ENCODE measurements at places on chromosomes 2 and 18. TPM values are rescaled to one million over a fixed set of nuclear protein-coding genes. Genes with fewer than 3 reads are reported as not detected.

ABCA12 gene
- not detected for polyA plus RNA-seq

CERS6 gene
- polyA plus RNA-seq, result 1.6 TPM

NT5C1B gene
- not detected for polyA plus RNA-seq

TTC31 gene
- polyA plus RNA-seq, result 20.5 TPM

HOXD4 gene
- polyA plus RNA-seq, result not detected

DNA sequence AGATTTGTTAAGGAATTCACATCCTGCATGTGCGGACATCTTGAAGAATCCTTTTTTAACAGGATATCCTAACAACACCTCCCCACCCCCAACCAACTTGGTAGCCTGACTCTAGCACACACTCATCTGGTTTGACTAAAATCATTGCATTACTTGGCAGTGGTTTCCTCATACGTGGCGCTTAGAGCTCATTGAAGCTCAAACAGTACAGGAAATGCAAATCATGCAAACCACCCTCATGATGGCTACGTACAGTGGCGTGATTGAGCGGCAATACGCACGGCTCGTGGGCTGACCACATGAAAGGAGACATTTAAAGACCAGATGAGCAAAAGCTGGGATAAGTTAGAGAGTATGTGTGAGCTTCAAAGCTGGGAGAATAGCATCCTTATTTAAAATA, 336.2 kb downstream of the ZEB2 start:
- peak; percentile 85 for DNase-seq
- no peaks in the 10 kb centered on the region for H3K27me3 ChIP-seq
- H3K4me3 ChIP-seq, result no peak overlapping the region
- no peaks in the 10 kb centered on the region for H3K4me1 ChIP-seq
- peak overlapping the region; percentile 5 for H3K27ac ChIP-seq

DNA sequence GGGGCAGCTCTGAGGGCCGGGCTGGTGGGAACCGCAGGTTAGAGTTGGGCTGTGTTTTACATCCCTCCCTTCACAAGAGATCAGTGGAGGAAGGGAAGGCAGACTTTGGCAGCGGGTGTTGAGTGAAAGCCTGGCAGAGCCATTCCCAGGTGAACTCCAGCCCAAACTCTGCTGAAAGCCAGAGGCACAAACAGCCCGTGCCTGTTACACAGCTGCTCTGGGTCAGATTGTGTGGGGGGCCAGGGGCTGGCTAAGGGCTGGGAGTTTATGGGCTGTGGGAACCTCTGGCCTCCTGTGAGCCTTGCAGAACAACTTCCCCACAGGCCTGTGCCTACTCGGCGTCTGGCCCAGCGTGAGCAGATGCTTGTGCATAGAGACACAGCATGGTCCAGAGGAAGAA, 286.8 kb downstream of the CLIP4 start:
- no peaks in the 10 kb centered on the region for H3K36me3 ChIP-seq
- no peak for DNase-seq
- H3K4me3 ChIP-seq, result no peak overlapping the region
- no peak overlapping the region for H3K27ac ChIP-seq
- peaks cover 10% of the 10 kb centered on the region for H3K27me3 ChIP-seq

DNA sequence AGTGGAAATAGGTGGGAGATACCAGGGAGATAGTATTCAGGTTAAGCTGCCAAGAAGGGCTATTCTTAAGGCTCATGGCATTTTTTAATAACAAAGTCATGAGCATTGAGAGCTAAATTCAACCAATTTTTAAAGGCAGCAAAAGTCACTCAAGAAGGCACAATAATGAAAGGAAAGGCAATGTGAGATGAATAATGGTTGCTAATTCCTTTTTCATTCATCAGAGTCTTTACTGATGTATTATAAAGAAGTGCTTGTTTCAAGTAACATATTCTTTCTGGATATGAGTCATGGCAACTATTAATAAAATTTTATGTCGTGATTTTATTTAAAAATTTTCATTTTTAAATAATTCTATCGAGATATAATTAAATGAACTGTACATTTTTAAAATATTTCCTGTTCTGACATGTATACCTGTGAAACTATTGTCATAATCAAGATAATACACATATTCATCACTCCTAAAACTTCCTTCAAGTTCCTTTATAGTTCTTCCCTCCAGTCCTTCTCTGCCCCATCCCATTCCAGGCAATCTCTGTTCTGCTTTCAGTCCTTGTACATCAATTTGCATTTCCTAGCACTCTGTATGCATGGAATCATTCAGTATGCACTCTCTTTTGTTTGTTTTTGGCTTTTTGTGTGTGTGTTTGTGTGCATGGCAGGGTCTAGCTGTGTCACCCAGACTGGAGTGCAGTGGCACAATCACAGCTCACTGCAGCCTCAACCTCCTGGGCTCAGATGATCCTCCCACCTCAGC, 40.8 kb downstream of the VWC2L start:
- H3K4me3 ChIP-seq, result no peak overlapping the region
- no peaks in the 10 kb centered on the region for H3K27me3 ChIP-seq
- no peaks in the 10 kb centered on the region for H3K4me1 ChIP-seq
- DNase-seq, result no peak

GRCh38 chr2:160287476-160287875, 87.4 kb upstream of the ITGB6 start:
- H3K36me3 ChIP-seq, result peaks cover 53% of the 10 kb centered on the region
- no peak overlapping the region for H3K27ac ChIP-seq
- peak; percentile 66 for DNase-seq
- peaks cover 14% of the 10 kb centered on the region for H3K4me1 ChIP-seq

- no peak for DNase-seq
- H3K36me3 ChIP-seq, result no peaks in the 10 kb centered on the region
- H3K4me3 ChIP-seq, result no peak overlapping the region
These were observed 644.2 kb upstream of the SETBP1 start for GRCh38 chr18:44036501-44036900.

- peaks cover 10% of the 10 kb centered on the region for H3K36me3 ChIP-seq
- H3K27ac ChIP-seq, result no peak overlapping the region
- DNase-seq, result peak; percentile 11
- no peaks in the 10 kb centered on the region for H3K27me3 ChIP-seq
These were observed 35.4 kb upstream of the CABYR start for GRCh38 chr18:24103320-24104021.

DNA sequence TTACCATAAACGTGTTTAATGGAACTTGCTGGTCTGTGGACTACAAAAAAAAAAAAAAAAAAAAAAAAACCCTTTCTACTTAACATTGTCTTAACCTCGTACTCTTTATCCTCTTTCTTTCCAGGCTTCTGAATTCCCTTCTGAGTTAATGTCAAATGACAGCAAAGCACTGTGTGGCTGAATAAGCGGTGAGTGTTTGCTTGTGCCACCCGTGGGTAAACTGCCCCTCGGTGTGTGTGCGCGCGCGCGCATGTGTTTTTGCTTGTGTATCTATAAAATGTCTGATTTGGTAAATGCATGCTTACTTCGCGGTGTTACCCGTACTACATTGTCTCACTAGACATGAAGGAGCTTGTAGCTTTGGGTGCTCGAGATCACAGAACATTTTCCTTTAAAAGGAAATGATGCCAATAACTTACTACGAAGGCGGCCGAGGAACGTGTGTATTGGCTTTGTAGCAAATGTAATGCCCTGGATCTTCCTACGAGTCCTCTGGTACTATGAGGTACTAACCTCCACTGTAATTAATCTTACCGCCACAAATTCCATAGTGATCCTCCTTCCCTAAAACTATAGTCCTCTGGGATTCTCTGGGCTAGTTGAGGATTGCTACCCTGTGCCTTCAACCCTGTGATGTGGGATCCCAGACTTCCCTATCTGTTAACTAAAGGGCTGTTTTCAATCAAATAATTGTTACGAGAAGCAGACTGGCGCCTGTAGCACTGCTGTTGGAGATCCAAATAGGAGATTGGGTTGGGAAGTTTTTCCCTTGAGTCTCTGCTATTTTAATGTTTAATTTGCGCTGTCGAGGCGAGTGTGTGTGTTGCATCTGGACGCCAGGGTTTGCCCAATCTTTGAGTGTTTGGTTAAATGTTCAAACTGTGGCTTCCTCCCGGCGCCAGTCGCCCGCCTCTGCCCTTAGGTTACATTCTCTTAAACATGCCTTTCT, 1.1 kb downstream of the ID2 start:
- H3K4me3 ChIP-seq, result peak overlapping the region; percentile 87
- peak overlapping the region; percentile 76 for H3K27ac ChIP-seq
- H3K4me1 ChIP-seq, result peaks cover 8% of the 10 kb centered on the region

DNA sequence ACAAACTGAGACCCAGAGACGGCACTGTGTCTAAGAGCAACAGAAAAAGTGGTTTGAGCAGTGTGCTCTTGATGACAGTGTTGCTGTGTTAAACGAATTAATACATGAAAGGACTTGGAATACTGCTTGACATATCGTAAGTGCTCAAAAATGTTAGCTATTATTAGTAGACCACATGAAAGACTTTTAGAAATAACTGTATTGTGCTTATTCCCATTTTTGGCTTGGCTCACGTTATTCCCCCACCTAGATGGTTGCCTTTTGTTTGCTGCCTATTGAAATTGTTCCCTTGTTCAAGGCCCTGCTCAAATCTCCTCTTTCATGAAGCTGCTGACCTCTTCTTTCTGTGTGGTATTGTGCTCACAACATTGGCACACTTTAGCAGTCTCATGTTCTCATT, 27.8 kb upstream of the C2orf74 start:
- H3K27ac ChIP-seq, result no peak overlapping the region
- no peaks in the 10 kb centered on the region for H3K4me1 ChIP-seq

DNA sequence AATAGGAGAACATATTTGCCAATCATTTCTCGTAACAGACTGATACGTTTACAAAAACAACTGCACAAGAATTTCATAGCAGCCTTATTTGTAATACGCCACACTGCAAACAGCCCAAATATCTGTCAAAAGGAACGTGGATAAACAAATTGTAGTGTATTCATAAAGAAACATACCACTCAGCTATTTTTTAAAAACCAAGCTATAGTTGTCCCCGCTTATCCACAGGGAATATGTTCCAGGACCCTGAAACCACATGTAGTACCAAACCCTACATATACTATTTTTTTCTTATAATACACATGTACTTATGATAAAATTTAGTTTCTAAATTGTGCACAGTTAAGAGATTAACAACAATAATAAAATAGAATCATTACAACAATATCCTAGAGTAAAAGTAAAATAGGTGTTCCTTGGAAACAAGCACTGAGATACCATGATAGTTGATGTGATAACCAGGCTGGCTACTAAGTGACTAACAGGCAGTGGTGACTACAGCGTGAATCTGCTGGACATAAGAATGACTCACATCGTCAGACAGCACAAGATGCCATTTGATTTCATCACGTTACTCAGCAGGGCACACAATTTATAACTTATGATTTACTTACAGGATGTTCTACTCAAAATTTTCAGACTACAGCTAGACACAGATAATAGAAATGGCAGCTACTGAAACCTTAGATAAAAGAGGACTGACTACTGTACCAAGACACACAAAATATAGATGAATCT, 367.4 kb downstream of the NCKAP5 start:
- peaks cover 8% of the 10 kb centered on the region for H3K4me1 ChIP-seq
- H3K27ac ChIP-seq, result no peak overlapping the region
- H3K27me3 ChIP-seq, result no peaks in the 10 kb centered on the region
- H3K36me3 ChIP-seq, result no peaks in the 10 kb centered on the region
- DNase-seq, result peak; percentile 98

DNA sequence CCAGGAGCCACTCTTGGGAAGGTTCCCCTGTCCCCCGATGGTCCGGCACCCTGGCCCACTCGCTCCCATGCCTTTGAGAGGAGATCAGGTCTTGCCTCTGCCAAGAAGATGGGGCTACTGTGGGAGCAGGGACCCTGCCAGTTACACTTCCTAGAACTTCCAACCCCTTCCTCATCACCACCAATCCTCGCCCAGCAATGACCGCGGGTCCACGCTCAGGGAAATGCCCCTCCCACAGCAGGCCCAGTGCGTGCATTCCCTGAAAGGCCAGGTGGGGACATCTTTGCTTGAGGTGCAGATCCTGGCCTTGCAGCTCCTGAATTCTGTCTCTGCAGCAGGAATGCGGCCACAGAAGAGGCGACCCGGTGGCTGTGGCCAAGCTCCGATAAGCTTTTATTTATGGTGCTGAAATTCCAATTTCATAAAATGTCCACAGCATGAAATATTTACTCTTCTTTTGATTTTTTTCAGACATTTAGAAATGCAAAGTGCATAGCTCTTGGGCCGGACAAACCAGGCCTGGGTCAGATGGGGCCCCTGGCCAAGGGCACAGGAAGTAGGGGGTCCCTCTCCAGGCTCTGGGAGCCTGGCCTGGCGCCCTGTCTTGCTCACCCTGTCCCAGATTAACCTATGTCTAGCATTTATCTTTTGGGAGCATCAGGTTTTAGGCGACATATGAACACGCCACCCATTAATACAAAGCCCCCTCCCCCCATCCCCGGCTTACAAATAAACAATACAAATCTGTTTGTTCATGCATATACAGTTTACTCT, 29.8 kb downstream of the PXDN start:
- H3K4me1 ChIP-seq, result peaks cover 11% of the 10 kb centered on the region
- no peak overlapping the region for H3K27ac ChIP-seq
- DNase-seq, result no peak
- peaks cover 6% of the 10 kb centered on the region for H3K36me3 ChIP-seq
- no peak overlapping the region for H3K4me3 ChIP-seq
- H3K27me3 ChIP-seq, result no peaks in the 10 kb centered on the region
